ENCODE measurements at places on chromosomes 12 and 14.
A peak's percentile ranks its signal among the peaks of the same experiment; 100 is the strongest.

- DNase-seq: no peak
These were observed 9.7 kb downstream of the SCN8A start for GRCh38 chr12:51600721-51601120.

GRCh38 chr12:75698052-75698451 lies 186.6 kb upstream of the KRR1 start:
- no peak for DNase-seq

DNA sequence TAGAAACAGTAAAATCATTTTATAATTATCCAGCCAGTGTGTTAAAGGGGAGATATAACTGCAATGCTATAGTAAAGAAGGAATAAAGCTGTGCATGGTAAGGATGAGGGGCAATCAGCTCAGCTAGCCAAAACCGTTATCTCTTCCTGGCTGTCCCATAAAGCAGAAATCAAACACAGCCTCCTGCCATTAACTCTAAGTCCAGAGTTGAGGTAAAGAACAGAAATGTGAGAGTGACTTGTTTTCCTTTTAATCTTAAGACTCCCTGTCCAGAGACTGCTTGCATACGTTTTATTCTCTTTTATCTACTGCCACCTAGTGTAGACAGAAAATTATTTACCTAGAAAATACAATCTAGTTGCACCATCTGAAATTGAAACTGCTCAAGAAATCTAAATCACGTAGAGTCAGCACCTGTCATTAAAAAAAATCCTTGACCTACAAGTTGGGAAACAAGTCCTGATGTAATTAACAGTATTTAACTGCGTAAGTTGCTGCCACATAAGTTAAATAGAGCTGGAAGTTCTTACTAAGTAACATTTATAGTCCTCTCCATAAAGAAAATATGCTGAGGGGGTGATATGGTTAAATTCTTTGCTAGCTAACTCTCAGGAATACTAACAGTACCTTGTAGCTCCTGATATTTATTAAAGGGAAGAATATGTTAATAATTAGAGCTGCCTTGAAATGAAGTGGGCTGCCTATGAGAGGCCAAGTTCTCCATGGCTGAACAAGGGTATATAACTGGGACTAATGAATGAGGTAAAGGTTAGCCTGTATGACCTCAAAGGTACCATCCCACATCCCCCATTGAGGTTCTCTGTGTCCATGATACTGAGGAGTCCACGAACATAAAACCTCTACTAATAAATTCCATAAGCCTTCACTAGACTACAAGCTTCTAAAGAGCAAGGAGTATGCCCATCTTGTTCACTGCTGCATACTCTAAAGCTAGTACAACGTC lies 62.7 kb downstream of the GALNT4 start:
- DNase-seq: no peak

- DNase-seq: no peak
These were observed 14.8 kb downstream of the ATP6V0A2 start for GRCh38 chr12:123726962-123727361.

DNA sequence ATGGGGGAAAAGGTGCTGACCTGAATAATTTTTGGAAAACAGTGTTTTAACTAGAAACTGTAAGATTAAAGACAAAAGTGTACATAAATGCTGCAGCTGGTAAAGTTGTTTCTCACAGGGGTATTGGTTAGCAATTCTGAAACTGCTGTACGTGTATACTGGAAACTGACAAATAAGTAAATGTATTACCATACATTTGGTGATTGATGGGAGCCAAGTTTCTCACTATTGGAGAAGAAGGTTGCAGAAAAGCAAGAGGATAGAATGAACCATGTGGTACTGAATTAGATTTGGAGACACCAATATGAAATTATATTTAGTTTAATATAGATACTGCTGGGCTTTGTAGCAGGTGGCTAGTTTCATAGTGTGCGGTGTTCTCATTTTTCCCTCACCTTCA lies 19.6 kb upstream of the FBXO33 start:
- no peak for DNase-seq

GRCh38 chr14:44279357-44279756 lies 227.7 kb downstream of the FSCB start:
- no peak for DNase-seq

- no peak for DNase-seq
These were observed 40.5 kb downstream of the SLC2A14 start for GRCh38 chr12:7832059-7832696.

DNA sequence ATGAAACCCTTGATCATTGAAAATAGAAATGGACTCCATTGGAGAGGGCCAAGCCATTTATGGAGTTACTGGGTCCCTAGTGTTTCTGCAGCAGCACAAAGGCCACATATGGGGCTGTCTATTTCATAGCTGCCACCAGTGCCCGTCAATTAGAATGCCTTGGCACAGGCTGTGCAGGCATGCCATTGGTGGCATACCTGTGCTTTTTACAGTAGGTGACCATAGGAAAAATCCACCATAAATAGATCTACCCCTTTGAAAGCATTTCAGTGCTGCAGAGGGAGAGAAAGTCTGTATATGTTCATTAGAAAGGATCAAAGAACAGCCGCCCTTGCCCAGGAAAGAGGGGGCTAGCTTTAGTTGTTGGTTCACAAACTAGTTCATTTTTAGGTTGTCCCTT lies 13.1 kb downstream of the MYBPC1 start:
- no peak for DNase-seq

DNA sequence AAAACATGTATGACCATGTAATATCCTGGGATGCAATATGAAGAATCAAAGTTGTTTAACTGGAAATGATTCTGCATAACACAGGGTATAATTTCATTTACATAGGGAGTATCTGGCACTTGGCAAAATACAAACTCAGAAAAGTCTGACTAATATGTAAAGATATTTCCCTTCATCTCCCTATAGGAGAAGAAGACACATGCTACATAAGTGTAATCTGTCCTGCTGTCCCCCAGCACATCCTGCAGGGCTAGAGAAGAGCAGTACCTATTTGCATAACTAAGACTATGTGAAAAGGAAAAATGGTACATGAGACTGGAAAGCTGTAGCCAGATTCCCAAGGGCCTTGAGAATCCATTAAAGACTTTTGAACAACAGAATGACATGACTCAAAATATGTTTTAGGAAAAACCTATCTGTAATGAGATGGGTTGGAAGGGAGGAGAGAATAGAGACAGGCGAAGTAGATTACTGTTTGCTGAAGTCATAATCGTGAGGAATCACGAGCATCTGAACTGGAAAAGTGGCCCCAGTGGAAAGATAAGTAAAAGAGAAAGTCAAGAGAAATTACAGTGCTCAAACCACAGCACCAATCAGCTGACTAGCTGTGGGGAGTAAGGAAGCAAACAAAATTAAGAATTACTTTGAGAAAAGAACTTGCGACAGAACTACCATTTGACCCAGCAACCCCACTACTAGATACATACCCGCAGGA lies 155.1 kb upstream of the HMGA2 start:
- no peak for DNase-seq

DNA sequence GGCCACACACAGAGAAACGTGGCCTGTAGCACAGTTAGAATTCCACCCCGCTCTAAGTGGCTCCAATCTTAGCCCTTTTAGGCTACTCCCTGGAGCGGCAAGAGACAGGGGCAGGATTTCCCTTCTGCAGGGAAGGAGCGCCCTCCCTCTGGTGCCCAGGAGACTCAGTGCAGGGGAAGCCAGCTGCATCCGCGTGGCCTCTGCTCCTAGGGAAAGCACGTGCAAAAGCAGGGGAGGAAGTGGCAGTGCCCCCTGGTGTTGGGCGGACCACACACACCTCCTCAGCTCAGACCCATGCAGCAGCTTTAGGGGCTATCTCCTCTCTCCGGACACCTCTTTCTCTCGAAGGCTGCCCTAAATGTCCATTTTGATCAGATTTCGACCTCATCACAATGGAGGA lies 50.0 kb downstream of the SPRING1 start:
- peak; percentile 4 for DNase-seq

DNA sequence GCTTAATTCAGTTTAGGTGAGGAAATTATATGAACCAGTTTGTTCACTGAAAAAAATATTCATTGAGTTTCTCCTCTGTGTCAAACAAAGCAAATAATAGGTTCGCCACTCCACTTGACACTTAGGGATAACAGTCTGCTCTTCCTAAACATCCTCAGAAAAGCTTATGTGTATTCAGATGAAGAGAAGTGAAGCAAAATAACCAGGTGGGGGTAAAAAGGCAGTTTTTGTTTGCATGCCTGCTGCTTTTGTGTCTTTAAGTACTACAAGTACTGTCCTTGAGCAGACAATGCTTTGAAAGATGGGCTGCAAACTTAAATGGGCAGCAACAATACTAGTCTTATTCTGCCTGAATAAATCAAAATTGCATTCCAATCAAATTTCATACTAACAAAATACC lies 910.7 kb upstream of the MDGA2 start:
- no peak for DNase-seq

DNA sequence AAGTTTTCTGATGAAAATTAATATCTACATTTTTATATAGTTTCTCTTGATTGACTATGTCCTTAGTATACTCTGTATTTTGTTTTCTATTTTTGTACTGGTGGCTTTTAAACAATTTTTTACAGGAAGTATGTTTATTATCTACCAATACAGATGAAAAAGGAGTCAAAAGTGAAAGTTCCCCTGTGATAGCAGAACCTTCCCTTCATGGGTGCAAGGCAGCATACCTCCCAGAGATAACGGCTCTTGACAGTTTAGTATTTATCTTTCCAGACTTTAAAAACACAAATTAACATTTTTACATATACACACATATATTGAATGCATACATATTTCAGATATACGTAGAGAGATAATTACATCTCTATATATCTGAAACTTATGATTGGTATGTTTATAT lies 17.1 kb upstream of the FAM234B start:
- DNase-seq: no peak

GRCh38 chr12:132259364-132259871 lies 70.0 kb downstream of the GALNT9 start:
- DNase-seq: no peak

- no peak for DNase-seq
These were observed 25.9 kb upstream of the HIGD1C start for GRCh38 chr12:50926415-50926814.

- no peak for DNase-seq
These were observed 420.1 kb downstream of the DIO2 start for GRCh38 chr14:79791055-79791732.

- no peak for DNase-seq
These were observed 411.6 kb downstream of the RAD51B start for GRCh38 chr14:68230950-68231717.

- no peak for DNase-seq
These were observed 307.8 kb downstream of the BCL11B start for GRCh38 chr14:98964171-98964570.

DNA sequence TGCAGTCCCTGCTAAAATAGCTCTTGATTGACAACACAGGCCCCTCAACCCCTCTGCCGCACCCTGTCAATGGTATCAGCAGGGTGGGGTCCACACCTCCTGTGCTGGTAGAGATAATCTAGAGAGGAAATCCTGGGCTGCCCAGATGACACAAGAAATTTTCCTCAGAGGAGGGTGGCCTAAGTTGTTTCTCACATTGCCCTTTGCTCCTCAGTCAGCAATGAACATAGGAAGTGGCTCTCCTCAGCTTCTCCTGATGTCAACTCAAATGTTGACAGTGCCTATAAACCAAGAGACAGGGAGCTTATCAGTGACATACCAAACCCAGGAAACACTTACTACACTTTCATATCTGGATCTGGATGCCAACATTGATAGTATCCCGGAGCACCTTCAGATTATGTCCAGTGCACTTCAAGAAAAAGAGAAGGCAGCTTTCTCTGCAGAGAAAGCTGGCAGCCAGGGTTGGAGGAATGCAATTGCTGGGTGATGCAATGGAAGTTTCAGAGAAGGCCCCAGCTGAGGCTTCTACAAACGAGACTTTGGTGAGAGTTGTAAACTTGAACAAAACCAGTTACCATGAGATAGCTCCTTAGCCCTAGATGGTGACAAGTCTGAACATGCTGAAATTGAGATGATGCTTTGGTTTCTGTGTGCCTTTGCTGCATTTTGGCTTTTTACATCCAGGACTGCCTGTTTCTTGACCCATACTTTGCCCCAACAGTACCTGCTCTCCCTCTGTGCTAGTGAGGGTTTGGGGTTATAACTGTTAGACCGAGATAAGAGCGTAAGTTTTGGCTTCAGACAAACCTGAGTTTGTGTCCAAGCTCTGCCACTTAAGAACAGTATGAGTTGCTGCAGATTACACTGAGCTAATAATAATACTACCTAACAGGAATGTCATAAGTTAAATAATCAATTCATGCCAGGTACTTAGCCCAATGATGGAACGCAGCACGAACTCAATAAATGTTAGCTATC lies 183.5 kb downstream of the NUAK1 start:
- no peak for DNase-seq

- DNase-seq: no peak
These were observed 4.8 kb downstream of the CATSPERB start for GRCh38 chr14:91727121-91727520.

DNA sequence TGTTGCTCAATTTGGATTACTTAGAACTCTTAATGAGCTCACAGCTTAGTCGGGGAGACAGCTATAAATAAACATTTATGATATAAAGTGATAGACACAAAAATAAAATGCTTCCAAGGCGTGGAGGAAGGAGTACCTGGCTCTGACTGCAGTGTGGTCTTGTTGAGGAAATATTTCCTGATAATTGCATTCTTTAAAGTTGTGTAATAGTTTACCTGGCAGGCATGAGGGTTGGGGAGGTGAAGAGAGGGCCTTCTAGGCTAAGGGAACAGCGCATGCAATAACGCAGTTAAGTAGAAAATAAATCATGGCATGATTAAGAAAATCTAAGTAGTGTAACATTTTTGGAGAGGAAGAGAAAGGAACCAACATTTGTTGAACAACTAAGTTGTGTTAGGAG lies 260.5 kb upstream of the ATP2B1 start:
- DNase-seq: no peak
